ENCODE measurements at places on chromosomes 13 and 19.

- no peak for DNase-seq
Observed at GRCh38 chr13:33033986-33034385, 17.8 kb downstream of the KL start.

DNA sequence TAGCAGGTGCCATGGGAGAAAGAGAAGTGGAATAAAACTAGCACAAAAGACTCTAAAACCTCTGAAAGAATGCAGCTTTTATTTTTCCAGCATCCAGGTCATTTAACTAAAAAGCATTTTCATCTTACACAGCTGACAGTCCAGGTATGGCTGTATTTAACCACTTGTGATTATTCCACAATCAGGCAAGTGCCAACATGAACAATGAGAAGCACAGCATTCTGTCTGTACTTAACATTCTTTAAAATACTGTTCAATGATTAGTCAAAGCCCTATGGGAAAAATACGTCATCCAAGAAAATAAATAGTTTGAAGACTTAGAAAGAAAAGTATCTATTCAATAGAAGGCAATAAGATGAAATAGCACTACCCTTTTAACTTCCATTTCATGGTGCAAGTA is 246.9 kb downstream of the LIG4 start:
- no peak for DNase-seq

GRCh38 chr13:59280297-59280696 is 883.4 kb downstream of the DIAPH3 start:
- peak; percentile 68 for DNase-seq

DNA sequence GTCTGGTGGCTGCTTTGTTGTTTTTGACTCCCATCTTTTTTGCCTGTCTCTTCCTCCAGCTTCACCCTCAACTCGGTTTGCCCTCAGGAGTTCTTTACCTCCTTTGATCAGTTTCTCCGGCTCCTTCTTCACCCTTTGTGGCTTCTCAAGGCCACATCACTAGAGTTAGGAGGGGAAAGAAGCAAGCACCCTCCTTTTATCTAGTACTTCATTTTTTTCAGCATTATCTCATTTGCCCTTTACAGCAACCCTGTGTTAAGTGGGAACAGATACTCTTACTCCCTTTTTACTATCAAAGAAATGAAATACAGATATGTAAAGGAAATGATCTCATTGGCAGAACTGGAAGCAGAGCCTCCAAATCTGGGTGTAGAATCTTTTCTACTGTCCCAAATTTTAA is 26.9 kb downstream of the RAP2A start:
- no peak for DNase-seq

DNA sequence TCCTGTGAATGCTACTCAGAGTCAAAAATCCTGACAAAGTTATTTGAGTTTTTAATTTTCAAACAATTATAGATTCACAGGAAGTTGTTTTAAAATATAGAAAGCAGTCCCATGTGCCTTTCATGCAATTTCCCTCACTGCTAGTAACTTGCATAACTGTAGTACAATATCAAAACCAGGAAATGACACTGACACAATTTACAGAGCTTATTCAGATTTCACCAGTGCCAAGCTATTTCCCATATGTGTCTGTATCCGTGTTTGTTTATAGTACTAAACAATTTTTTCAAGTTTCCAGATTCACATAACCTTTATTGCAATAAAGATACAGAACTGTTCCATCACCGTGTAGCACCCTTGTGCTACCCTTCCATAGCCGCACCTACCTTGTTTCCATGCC is 934.6 kb downstream of the PCDH17 start:
- DNase-seq: no peak

GRCh38 chr13:22049384-22049783 is 378.5 kb downstream of the FGF9 start:
- no peak for DNase-seq

DNA sequence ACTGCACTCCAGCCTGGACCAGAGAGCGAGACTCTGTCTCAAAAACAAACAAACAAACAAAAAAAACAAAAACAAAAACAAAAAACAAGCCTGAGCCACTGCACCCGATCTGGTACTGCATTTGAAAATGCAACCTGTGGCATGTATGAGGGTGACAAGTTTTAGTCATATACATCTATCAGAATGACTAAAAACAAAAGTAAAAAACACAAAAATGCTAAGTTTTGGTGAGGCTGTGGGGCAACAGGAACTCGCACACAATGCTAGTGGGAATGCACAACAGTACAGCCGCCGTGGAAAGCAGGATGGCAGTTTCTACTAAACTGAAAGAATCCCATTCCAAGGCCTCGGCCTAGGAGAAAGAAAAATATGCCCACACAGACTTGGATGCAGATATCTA is 7.8 kb downstream of the EBPL start:
- DNase-seq: no peak

DNA sequence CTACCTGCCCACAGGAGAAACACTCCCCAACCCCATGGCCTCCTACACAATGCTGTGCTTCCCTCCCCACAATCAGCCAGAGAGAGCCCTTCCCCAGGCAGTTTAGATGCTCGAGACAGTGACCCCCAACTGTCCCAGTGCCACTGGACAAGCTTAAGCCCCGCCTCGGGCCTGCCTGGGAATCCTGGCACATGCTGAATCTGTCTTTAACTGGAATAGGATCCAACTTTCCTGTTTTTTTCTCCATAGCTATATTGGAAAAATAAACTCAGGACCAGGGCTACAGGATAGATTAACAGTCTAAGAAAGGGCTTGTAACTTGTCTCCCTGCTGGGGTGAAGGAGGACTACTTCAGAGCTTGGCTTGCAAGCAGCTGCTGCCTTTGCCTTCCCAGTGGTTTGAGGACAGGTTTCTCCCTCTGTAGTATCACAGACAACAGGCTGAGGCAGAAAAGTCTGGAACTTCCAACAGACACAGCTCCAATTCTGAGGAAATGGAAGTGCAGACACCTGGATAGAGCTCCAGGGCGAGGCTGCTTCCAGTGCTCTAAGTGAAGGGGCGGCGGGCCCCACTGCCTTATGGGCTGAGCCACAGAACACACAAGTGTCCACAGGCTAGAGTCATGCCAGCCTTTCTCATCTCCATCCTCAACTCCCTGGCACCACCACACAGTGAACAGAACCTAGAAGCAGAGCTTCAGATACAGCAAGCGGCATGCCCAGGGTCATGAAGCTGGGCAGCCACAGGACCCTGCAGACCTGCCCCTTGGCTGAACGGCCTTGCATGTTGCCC is 228.3 kb downstream of the TUBA3C start:
- no peak for DNase-seq

GRCh38 chr13:91166714-91167511 is 180.6 kb upstream of the MIR17HG start:
- no peak for DNase-seq

- no peak for DNase-seq
Observed at GRCh38 chr19:42113641-42114348, 18.5 kb downstream of the POU2F2 start.

- peak; percentile 61 for DNase-seq
Observed at GRCh38 chr19:55647732-55648584, at the start of gene CCDC106. CCDC106 (plus strand) TSS chr19:55648212; CDS start chr19:55649047, 835 bp downstream.

- no peak for DNase-seq
Observed at GRCh38 chr13:97946951-97947588, 6.4 kb upstream of the IPO5 start.

GRCh38 chr19:45804140-45804958 is 10.8 kb downstream of the RSPH6A start:
- no peak for DNase-seq

DNA sequence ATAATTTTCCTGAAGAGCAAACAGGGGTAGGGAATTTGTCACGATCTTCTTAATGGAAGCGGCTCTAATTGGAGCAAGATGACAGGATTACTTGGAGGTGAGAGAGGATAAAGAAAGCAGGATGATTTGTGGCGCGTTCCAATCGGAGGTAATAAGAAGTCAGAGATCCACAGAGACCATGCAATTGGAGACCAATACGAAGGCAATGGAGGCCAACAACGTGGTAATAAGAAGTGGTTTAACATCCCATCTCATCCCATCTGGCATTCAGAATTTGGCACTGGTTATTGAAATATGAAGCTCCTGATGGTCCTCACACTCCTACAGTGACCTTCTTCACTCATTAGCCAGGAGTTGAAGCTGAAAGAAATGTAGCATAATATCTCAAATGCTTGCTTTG is 130.6 kb downstream of the DLEU7 start:
- DNase-seq: no peak

GRCh38 chr13:26168835-26169234 is 53.3 kb downstream of the RNF6 start:
- DNase-seq: no peak

DNA sequence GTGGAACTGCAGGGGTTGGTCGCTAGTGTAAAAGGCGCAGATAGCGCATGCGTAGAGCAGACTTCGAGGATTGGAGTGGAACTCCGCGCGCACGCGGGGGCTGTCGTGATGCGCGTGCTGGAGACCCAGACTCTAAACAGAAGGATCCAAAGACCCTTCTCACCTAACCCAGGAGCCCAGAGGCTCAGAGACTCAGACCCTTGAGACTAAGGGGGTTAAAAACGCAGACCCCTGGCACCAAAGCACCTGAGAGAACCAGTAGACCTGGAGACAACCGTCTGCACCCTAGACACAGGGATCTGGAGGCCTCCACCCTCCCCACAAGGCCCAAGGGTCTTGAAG is 567 bp upstream of the CTU1 start:
- peak; percentile 82 for DNase-seq

DNA sequence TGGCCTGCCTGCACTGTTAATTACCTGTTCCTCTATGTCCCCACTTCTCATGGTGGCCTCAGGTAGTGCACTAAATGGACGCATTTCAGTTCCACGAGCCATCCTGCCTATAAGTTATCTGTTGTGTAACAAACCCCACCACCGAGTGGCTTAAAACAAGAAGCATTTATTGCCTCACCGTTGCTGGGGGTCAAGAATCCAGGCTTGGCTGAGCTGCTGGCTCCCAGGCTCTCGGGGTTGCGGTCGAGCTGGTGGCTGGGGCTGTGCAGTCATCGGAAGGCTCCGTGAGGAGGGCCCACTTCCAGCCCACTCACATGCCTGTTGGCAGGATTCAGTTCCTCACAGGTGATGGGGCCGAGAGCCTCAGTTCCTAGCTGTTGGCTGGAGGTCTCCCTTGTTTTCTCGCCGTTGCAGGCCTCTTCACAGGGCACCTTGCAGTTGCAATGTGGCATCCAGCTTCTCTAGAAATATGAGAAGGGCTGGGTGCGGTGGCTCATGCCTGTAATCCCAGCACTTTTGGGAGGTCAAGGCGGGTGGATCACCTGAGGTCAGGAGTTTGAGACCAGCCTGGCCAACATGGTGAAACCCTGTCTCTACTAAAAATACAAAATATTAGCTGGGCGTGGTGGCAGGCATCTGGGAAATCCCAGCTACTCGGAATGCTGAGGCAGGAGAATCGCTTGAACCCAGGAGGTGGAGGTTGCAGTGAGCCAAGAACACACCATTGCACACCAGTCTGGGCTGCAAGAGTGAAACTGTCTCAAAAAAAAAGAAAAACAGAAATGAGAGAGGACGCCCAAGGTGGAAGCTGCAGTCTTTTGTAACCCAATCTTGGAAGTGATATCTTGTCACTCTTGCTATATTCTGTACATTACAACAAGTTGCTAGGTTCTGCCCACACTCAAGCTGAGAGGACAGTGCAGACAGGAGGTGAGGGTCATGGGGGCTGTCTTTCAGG is 6.5 kb upstream of the PTOV1 start:
- DNase-seq: no peak

DNA sequence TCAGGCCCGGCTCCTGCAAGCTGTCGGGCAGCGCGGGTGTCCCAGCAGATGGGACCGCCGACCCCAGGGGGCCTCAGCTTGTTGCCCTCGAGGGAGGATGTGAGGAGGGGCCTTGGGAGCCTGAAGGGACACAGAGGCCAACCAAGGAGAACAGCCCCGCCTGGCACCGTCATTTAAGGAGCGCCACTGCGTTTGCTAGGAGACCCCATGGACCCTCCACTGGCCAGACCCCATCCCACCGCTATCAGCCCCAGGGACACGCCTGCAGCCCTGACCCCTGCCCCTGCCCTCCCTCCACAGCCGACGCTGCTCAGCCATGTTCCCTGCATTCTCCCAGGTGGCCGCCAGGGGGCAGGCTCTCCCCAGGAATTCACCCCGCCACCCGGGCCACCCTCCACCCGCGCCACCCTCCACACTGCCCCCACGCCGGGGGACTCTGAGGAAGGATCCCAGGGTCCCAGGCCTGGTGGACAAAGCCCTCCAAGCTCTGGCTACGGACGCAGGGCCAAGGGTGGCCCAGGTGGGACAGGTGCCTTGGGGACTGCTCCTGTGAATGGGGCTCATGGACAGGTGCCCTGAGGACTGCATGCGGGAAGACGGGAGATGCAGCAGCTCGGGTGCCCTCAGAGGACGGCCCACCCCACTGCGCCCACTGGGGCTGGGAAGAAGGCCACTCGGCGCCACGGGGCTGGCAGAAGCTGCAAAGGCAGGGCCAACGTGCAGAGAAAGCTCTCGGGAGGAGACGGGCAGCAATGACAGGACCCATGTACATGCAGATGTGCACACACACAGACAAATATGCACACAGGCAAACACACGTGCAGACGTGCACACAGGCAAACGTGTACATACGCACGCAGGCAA is 34.4 kb downstream of the PIP5K1C start:
- DNase-seq: no peak

GRCh38 chr13:111792956-111793355 is 274.0 kb upstream of the SOX1 start:
- no peak for DNase-seq

DNA sequence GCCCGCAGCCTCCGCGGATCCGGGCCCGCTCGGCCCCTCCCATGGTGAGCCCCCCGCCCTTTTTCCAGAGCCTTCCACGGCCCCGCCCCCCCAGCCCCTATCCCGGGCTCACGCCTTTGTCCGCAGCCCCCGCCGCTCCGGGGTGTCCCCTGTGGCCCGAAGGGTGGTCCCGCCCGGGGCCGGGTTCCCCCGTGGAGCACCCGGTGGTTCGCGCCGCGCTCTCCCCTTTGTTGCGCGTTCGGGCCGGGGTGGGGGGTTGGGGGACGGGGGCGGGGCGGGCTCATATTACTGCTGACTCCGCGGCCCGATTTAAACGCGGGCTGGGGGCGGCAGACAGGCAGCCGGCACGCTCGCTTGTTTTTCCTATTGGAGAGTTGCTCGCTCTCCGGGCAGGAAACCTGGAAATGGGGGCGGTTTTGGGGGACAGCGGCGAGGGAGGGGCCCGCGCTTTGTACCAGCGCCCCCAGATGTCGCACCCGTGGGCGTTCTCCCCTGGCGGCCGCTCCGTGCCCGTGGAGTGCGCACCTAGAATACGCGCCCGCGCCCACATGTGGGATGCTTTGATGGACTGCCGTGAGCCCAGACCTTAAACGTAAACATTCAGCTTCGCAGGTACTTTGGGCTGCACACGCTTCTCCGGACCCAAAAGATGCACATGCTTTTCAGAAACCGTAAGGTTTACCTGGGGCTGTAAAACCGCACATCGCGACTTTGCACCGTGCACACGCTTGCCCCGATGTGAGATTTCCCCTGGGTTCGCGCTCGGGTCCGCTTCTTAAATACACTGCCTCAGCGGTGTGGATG is 699 bp downstream of the PTOV1 start:
- peak; percentile 56 for DNase-seq

DNA sequence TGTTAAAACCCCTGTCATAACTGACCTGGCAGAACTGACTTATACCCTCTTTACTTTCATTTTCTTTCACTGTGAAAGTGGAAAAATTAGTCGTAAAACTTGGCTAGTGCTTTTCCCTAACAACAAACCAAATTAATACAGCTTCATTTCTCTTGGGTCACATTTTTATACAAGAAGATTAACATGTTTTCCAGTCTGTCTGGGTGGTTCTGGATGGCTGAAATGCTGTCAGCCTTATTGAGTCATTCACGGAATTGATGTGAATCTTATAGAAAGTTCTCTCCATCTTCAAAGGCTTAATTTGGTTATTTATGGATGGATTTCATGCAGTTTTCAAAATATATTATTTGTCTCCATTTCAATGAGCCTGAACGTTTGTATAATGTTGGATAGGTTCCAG is 440.0 kb downstream of the KCTD12 start:
- no peak for DNase-seq

- DNase-seq: no peak
Observed at GRCh38 chr19:57382806-57383488, 6.7 kb upstream of the ZNF548 start.
